ENCODE measurements at places on chromosomes 6 and 20. TPM values are rescaled to one million over a fixed set of nuclear protein-coding genes. Genes with fewer than 3 reads are reported as not detected.

TREM2 gene
- not detected for total RNA-seq

ESR1 gene
- total RNA-seq, result 8.2 TPM

DYNLT1 gene
- total RNA-seq, result 106 TPM

TNXB gene
- total RNA-seq, result 5.9 TPM

SYTL3 gene
- 2.8 TPM for total RNA-seq

MROH8 gene
- 1.4 TPM for total RNA-seq

All from uterine smooth muscle cell (primary cell).